ENCODE measurements at places on chromosomes 5 and 9.

GRCh38 chr9:76188286-76188685 lies 205.9 kb downstream of the RFK start:
- DNase-seq: no peak

GRCh38 chr5:54325272-54325609 lies 14.9 kb upstream of the ARL15 start:
- DNase-seq: no peak

- no peak for DNase-seq
Measured at GRCh38 chr9:27539479-27540441, 10.1 kb upstream of the MOB3B start.

GRCh38 chr9:136944212-136944518 lies 373 bp downstream of the FBXW5 start:
- DNase-seq: no peak

GRCh38 chr5:160375166-160375565 lies 4.7 kb upstream of the C1QTNF2 start:
- DNase-seq: no peak

GRCh38 chr5:175461370-175461769 lies 17.0 kb upstream of the SFXN1 start:
- DNase-seq: no peak

- no peak for DNase-seq
Measured at GRCh38 chr9:111866976-111867375, 29.6 kb upstream of the UGCG start.

GRCh38 chr5:77379558-77380061 lies 112.5 kb downstream of the WDR41 start:
- no peak for DNase-seq

DNA sequence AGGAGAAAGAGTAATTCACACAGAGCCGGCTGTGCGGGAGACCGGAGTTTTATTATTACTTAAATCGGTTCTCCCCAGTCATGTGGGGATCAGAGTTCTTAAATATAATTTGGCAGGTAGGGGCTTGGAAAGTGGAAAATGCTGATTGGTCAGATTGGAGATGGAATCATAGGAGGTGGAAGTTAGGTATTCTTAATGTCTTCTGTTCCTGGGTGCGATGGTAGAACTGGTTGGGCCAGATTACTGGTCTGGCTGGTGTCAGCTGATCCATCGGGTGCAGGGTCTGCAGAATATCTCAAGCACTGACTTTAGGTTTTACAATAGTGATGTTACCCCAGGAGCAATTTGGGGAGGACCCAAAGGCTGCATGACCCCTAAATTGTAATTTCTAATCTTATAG lies 4.6 kb upstream of the CERCAM start:
- DNase-seq: no peak

DNA sequence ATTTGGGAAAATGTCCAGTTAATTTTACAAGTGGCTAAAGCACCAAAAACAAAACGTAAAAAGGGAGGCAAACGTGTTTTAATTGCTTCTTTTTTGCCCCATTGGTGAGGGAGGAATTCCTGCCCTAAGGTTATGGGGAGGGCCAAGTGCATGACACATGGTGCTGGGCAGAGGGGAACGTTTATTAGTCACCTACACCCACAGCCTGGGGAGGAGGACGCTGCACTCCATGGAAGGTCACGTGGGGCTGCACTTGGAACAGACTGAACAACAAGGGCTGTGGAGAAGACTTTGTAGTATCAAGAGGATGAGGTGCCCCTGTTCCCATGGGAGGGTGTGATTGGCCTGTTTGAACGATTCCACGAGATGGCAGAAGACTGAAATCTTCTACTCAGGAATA lies 13.7 kb upstream of the ADAMTS16 start:
- DNase-seq: no peak

- no peak for DNase-seq
Measured at GRCh38 chr9:130306823-130307666, 41.5 kb downstream of the HMCN2 start.

DNA sequence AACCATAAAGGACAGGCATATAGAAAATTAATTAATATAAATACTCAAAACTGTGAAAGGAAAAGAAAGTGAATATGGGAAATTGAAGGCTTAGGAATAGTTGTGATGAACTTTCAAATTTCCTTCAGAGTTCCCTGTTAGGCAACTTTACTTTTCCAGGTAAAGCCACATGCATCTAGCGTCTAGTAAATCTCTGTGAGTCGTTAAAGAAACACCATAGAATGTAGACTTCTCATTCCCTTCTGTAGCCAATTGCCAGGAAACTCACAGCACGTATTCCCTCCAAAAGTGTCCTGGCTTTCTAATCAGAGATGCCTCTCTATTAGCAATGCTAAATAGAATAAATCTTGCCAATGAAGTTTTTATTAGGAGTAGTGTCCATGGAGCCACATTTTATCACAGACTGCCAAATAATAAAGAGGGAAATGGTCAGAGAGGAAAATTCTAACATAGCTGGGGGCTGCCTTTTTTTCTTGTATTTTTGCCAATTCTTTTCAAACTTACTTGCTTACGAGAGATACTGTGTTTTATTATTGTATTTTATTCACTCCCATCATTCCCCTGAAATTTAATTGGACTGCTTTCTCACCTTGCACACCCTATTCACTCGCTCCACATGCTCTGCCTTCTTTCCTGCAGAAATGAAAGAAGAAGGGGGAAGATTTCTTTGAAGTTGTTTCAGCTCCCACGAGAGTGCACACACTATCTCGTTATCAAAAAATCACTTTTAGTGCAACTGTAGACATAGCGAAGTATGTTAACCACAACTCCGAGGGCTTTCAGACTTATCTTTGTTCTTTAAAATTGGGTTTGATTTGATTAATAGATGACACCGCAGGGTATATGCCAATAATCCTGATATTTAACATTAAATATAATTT lies 439.0 kb downstream of the CSNK1G3 start:
- DNase-seq: no peak

DNA sequence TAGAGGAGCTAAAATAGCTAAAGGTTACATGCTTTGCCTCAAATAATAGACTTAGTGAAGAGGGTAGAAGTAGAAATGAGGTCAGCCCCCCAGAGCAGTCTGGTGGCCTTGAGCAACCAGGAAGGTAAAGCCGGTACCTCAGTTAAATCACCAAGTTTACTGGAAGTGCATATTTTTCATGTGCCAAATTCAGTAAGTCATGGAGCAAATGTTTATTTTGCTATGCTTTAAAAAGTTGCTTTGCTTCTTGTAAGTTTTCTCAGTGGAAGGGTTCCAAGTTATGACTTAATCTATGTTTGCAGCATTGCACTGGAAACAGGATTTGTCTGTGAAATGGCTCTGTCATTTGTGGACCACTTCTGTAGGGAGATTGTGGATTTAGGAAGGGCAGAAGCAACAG lies 256.7 kb downstream of the ARRDC3 start:
- no peak for DNase-seq

- no peak for DNase-seq
Measured at GRCh38 chr5:160685219-160685618, 166.8 kb downstream of the ATP10B start.

GRCh38 chr5:176774216-176775171 lies 35.9 kb upstream of the UNC5A start:
- DNase-seq: no peak

- no peak for DNase-seq
Measured at GRCh38 chr5:11918463-11919045, 14.3 kb upstream of the CTNND2 start.

- DNase-seq: no peak
Measured at GRCh38 chr9:133104718-133105460, 16.2 kb downstream of the RALGDS start.

GRCh38 chr9:111482694-111483438 lies 1.3 kb downstream of the ECPAS start:
- peak; percentile 28 for DNase-seq

- no peak for DNase-seq
Measured at GRCh38 chr5:38889424-38889823, 43.6 kb downstream of the OSMR start.

DNA sequence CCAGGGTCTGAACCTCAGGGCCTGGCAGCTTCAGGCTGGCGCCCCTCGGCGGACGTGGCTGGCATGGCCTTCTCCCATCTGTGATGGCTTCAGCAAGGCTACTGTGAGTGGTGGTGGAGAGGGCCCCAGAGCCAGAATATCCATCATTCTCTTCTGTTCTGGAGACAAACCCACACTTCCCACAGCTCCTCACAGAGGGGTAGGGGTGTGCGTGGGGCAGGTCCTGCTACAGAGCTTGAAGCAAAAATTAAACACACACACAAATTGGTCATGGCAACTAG lies 9.6 kb downstream of the GPX3 start:
- DNase-seq: no peak

DNA sequence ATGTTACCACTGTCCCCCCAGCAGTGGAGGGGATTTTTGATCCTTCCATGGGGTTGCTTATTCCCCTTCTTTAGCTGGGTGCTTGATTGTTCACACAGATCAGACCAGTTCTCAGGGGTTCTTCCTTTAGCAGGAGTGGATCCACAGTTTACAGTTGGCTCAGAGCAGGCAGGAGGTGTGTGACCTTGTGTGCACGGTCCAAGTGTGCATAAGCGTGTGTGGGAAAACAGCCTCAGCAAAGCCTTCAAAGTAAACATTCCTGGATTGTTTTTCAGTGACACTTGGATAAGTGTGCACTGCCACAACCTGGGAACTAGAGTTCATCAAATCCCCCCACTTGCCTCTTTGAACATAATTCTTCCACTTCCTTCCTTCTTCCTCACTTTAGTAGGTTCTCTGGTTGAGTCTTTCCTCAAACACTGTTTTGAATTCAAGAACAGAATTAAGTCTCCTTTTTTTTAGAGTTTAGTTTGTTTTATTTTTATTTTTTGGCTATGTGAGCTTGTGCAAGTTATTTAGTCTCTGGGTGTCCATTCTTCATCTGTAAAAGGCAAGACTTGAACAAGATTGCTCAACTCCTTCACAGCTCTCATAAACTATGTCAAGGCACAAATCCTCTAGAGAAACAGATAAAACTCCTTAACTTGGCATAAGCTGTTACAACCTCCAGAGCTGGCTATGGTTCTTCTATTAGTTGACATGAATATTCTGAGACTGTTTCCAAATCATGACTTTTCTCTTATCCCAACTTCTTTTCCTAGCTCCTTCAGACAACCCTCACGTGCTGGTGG lies 78.0 kb downstream of the OSMR start:
- no peak for DNase-seq

GRCh38 chr5:126948011-126948355 lies 82.4 kb downstream of the MARCHF3 start:
- no peak for DNase-seq

DNA sequence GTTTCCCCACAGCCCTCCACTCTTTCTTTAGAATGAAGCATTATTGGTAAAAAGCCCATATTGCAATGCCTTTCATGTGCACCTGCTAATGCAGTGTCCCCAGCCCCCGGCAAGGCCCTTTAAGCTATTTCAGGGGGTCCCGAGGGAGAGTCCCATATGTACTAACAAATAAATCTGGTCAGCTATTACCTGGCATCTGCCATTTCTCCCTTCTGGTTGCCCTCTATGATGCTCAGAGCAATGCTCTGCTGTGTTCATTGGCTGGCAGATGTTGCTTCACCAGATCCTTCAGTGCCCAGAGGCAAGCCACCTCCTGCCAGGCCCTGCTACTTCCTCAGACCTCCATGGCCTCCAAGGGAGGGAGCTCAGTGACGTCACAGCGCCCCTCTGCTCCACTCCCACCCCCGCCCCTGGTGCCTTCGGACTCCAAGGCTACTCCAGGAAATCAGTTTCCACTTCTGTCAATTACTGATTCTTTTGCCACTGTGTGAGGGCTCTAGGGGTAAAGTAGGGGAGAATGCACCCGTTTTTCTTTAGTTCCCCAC lies 201.1 kb upstream of the GLRA1 start:
- no peak for DNase-seq

DNA sequence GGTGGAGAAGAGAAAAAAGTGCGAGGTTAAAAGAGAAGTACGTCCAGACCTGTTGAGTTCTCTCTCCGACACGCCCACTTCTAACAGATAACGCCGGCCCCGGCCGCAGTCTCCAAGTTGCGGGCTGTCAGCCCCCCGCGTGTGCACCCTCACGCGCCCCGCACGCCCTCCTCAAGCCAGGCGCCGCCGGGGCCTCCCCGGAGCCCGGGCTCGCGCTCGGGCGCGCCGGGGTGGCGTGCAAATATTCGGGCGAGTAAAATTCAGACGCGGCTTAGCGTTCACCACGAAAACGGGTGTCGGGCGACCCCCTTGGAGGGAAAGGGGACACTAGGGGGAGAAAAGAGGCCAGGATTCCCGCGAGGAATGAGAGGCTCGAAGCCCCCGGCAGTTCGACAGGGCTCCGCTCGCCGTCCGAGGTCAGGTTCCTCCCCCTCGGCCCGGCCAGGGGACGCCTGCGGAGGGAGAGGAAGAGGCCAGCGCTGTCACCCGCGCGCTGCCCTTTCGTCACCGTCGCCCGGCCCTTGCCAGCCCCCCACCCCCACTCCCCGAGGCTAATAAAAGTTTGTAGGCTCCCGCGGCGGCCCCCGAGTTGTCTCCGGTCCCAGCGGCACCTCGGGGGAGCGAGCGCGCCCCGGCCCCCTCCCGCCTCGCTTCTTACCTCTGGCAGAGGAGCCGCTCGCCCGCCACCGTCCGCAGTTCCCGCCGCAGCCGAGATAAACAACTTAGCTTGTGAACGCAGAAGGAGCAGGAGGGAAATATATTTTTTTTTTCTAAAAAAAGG lies 743 bp downstream of the NR3C1 start:
- DNase-seq: peak; percentile 26

DNA sequence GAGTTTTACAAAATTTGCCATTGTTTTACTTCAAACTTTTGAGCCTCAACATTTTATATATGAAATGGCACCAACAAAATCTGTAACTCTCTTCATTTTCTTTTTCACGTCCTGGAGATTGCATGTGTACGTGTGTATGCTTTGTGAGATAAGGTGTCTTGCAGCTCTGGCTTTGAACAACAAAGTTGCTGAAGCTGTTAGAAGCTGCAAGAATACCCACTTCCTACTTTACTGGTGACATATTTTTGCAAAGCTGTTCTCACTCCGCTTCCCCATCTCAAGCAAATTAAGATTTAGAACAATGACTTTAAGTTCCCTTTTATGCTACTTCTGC lies 41.8 kb downstream of the FYB1 start:
- no peak for DNase-seq

GRCh38 chr9:38200431-38200830 lies 131.4 kb upstream of the SHB start:
- no peak for DNase-seq

DNA sequence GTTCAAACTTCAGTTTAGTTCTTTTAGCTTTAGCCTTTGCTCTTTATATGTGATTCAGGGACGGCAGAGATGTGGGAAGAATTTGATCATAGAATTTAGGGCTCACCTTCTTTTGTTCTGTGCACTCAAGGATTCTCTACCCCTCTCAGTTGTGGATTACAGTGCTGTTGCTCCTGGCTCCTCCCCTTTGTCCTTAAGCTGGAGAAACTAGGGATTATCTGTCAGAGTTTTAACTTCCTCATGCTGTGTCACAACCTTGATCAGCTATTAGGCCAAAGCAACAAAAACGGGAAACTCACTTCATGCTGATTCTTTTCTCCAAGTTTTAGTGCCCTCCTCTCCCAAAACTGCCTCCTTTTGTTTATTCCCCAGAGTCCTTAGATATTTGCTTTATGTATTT lies 13.0 kb upstream of the PCDHAC2 start:
- no peak for DNase-seq

DNA sequence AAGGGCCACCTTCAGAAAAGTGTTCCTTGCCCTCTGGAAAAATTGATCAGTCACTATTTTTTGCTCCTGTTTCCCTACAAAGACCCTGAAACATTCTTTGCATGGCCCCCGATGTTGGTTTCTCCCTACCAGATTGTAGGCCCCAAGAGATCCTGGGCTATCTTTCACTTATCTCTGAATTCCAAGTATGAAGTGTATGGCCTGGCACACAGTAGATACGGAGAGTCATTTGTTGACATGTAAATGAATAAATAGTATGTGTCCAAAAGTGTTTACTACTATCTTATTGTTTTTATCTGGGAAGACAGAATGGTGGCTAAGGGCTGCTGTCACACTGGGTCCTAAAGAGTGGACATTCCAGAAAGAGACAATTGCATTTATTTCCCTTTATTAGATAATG lies 7.4 kb upstream of the ANKDD1B start:
- no peak for DNase-seq
